ENCODE measurements at places on chromosomes 4 and X.

DNA sequence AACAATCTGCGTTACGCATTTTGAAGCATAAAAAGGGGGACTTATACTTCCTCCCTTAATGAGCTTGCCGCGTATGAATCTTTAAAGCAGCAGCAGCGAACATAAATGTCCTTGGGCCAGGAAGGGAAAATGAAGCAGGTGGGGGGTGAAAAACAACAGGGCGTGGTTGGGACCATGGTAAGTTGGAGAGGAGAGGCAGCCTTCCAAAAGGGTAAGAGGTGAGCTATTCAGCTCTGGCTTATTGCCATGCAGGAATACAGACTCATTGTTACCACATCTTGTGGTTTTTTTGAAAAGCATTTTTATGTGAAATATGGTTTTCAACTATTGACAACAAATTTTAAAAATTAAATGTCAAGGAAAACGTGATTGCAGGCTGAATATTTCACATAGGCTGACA, 710.7 kb upstream of the FAM241A start:
- DNase-seq = no peak

- no peak for DNase-seq
Measured at GRCh38 chr4:3245676-3246075, 3.3 kb upstream of the MSANTD1 start.

DNA sequence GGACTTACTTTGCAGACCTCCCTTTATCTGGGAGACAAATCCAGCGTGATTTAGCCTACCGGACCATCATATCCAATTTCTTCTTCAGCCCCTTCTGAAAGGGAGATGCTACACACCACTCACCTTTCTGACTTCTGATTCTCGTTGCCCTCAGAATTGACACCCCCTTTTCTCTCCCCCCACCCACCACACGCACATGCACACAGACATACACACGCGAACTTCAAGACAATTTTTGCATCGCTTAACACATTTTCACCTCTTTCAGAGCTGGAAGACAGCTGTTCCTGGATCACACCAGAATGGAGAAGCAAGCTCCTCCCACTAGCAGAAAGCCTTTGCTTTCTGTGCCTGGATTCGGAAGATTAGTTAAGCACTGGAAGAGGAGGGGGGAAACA, 1.0 kb upstream of the SNCA start:
- DNase-seq = no peak

DNA sequence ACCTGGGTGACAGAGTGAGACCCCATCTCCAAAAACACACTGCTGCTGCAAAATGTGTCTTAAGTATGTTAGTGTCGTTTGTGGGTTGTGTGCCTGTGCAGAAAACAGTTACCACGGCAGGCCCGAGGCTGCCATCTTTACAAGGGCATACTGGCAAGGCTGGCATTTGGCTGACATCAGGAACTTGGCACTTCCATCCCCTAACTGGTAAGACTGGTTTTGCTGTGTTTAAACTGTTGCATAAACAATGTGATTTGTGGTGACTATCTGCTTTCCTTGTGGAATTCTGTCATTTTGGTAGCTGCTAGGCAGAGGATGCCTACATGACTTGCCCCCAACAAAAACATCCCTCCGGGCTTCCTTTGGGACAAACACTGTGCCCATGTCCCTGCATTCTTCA, 12.3 kb downstream of the LRP2BP start:
- no peak for DNase-seq

DNA sequence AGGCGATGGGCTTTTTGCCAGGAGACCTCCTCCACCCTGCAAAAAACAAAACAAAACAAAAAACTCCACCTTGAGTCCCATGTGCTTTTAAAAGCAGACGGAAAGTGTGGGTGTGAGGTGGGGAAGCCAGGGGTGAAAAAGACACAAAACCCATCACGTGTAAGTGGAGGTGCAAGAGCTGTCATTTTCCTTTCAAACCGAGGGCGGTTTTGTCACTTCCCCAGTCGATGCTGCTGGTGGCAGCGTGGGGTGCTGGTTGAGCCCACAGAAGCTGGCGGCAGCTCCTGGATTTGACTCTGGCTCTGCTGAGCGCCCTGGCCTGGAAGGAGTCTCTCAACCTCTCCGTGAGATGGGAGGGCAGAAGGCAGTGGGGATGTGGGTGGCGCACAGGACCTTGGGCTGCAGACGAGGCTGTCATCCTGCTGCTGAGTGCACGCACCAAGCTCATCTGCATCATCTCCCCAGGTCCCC, 110.0 kb downstream of the PSAPL1 start:
- DNase-seq = peak; percentile 14

DNA sequence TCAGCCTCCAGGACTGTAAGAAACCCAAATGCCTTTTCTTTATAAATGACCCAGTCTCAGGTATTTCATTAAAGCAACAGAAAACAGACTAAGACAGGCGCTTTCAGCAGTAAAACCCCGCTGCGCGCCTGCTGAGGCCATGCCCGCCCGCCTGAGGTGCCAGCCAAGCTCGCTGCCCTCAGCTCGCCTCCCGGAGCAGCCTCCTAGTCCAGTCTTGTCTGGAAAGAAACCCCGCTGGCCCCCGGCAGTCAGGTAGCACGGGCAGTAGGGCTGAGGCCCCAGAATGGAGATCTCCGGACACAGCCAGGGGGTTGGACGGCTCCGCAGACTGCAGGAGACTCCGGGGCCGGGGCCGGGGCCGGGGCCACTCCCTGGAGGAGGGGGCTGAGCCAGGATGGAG, 31.7 kb downstream of the ZFYVE28 start:
- DNase-seq = no peak

All from stimulated activated CD8-positive, alpha-beta memory T cell treated with anti-CD3 and anti-CD28 coated beads, Interleukin-7, amount 100 ng/mL, for 4 hours (primary cell).